AG04449 (cell line): ENCODE measurements at places on chromosomes 2 and 18.

GRCh38 chr18:5073026-5073944, 123.8 kb downstream of the AKAIN1 start:
- no peak for DNase-seq

DNA sequence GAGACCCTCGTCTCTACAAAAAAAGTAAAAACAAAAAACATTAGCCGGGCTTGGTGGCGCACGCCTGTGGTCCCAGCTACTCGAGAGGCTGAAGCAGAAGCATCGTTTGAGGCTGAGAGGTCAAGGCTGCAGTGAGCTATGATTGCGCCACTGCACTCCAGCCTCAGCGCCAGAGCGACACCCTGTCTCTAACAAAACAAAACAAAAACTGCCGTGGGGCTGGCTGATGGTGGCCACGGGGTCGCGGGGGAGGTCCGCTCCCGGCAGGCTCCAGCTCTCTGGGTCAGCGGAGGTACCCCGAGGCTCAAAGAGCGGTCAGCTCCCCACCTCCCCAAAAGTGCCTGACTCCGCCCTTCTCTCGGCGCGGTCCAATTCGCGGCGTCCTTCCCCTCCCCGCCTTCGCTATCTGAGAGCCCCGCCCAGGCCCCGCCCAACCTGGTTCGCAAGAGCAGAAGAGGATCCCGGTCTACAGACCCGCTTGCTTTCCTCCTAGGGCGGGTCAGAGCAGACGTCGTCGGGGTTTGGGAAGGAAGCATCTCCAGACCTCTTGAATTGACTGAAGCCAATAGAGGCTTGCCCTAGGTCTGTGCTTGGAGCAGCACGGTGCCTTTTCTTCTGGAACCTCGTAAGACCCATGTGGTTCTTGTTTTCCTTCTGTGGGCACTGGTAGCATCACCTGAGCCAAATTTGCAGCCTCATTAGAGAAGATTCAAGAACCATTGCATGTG, 7.8 kb downstream of the RAX start:
- no peak for DNase-seq

DNA sequence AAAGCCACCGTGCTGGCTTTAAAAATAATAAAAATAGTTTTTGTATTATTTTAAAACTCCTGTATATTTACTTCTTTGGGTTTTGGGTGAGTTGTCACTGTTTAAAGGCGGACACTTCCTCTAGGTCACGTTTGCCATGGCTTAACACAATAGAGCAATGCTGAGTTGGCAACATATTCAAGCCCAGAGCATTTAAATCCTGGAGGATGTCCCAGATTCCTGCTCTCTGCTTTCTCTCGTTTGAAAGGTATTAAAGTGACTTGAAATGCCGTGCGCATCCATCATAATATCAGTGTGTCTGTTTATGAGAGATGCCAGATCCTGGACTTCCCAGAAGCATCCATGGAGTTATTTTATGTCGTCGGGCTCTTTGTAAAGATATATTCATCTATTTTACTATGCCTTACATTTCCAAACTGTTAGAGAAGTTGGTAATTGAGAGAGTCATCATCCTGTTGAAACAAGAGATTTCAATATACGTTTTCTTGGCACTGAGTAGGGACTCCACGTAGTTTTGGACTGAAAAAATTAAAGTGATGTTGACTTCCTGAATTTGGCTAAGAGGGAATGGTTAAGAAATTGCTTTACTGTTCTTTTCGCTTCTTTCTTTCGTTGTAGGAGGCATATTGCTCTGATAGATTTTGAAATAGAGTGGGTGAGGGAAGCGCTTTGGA, 150.6 kb downstream of the ZNF236 start:
- DNase-seq, result no peak

- no peak for DNase-seq
Measured at GRCh38 chr18:31511098-31511497, 13.1 kb downstream of the DSG2 start.

DNA sequence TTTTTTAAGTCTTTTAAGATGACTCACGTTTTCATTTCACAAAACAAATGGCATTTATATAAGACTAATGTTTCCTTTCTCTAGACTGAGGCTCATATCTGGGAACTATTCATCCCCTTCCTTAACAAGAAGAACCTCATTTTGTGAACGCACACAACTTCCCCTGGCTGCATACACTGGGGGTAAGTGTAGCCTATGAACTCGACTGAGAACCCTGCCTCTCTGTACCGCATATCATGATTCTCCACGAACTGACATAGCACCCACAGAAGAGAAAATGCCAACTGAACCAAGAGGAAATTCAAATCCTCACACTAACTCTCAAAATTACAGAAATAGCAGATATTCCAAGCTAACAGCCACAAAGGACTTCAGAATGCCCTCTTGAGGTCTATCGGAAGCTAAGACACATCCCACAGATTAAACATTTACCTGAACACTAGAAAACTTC, 236.7 kb downstream of the TCF4 start:
- no peak for DNase-seq
